ENCODE measurements at places on chromosomes 3 and 15.

GRCh38 chr3:63851287-63851686, 12.3 kb downstream of the THOC7 start:
- no peak for DNase-seq

DNA sequence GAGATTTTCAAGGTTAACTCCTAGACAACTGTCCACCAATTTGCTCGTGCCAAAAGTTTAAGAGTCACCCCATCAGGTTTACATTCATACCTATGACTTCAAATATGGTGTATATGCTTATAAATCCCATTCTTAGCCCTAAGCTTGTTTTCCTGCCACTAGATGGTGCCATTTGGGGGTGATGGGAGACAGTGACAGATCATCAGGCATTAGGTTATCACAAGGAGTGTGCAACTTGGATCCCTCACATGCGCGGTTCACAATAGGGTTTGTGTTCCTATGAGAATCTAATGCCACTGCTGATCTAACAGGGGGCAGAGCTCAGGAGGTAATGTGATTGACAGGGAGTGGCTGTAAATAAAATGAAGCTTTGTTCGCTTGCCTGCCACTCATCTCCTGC, 182.7 kb downstream of the CNTN6 start:
- no peak for DNase-seq

- no peak for DNase-seq
Observed at GRCh38 chr3:15347737-15348110, 15.3 kb upstream of the SH3BP5 start.

- DNase-seq, result no peak
Observed at GRCh38 chr3:188497021-188497420, 343.1 kb downstream of the LPP start.

- DNase-seq, result no peak
Observed at GRCh38 chr15:90106522-90107117, 4.4 kb upstream of the IDH2 start.

GRCh38 chr15:79265167-79265566, 17.4 kb upstream of the ANKRD34C start:
- no peak for DNase-seq

DNA sequence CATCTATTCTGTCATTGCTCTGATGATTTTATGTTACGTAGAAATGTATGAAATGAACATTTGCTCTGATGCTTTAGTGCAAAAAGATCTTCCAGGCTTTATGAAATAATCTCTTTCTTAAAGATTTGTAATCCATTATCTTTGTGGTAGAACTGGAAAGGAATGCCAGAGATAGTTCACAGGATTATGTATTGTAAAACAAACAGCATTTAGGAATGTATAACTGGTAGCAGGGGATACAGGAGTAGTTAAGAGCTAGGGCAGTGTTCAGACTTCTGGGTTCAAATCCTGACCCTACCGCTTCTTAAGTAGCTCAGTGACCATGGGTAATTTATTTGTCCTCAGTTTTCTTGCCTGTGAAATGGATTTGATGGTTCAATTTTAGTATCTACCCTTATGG, 429.8 kb upstream of the TPM1 start:
- no peak for DNase-seq

DNA sequence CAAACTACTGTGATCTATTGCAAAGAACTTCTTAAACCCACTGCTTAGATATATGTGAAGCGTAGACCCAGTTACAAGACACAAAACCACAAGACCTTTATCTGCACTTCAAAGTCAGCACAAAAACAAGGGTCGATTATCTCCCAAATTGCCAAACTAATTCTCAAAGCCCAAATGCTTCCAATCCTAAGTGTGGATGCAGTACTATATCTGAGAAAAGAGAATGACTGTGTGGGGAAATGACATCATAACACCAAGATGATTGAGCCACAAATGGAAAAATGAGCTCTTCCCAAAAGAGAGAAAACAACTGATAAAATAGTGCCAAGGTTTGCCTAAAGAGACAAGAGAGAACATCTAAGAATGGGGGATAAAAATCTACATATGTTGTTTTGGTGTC, 86.2 kb downstream of the MEIS2 start:
- DNase-seq, result no peak

DNA sequence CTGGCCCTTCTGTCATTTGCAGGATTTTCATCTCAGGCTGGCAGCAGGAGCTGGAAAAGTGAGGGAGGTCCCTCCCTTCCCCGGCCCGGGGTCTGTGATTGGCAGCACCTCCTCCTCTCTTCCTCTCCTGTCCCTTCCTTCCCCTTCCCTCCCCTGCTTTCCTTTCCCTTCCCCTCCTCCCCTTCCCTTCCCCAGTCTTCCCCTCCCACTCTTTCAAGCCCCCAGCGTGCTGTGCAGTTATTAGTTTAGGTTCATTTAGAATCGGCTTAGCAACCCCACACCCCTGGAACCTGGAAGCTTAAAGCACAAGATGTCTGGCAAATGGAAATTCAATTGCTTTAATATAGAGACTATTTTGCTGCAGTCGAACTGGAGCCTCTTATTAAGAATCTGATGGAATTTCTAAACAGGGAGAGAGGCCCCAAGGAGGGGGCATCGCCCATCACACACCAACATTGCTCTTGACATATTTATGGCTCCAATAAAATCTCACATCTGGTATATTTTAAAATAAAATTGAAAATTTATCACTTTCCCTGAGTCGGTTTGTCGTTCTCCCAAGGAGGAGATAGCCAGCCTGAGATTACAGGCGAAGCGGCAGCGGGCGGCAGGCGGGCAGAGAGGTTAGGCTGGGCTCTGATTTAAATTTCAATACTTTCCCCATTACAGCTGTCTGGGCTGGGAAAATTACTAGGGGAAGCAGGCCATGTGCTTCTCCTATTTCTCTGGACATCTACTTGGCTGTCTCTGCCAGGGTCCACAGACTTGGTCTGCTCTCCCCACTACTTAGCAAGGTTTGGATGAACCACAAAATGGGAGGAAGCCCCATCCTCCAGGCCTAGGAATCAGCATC, 98.9 kb downstream of the LINGO1 start:
- DNase-seq, result no peak

- DNase-seq, result no peak
Observed at GRCh38 chr15:101070502-101071273, 151.5 kb downstream of the LRRK1 start.

GRCh38 chr3:123340336-123340735, 108.6 kb downstream of the ADCY5 start:
- DNase-seq, result no peak

DNA sequence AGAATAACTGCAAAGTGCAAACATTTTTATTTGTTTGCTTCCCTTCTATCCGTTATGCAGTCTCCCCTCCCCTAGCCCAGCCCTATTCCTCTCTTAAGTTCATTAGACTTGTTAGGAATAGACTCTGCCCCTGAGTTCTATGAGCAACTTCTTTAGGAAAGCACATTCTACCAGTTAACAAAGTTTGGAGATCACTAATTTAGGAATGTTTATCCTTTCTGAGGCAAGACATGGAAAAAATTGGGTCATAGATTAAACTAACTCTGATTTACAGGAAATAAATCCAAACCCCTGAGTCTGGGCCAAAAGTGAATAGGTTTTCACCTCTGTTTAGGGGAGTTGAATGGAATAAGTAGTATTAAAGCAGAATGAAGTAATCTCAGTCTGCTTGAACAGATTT, 34.4 kb downstream of the C3orf80 start:
- DNase-seq, result no peak

- DNase-seq, result no peak
Observed at GRCh38 chr3:129312021-129312639, 33.5 kb downstream of the HMCES start.

DNA sequence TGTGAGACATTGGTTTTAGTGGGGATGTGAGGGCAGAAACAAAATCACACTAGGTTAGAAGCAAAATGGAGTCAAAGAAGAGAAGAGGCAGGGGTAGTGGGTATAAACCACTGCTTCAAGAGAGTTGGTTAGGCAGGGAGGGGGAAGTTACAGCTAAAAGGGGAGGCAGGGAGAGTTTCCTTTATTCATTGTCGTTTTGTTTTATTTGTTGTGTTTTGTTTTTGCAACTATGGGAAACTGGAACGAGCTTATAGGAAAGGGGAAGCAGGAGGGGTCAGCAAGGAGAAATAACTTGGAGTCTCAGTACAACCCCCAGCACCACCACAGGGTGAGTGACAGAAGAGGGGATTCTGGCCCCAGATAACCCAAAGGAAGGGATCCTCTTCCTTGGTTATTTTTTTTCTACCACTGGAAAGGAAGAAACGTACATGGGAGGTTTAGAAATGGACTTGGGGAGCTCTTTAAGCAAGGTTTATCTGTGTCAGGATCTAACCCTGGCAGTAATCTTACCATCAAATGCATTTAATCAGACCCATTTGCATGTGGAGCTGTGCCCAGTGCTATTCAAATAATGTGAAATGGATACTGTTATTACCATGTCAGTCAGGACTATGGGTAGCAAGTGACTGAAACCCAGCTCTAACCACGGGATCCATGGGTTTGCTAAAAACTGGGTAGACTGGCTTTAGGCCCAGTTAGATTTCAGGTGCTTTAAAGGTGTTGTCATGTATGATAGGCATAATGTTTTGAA, 68.7 kb downstream of the CCNL1 start:
- no peak for DNase-seq

GRCh38 chr3:135458541-135459322, 506.8 kb upstream of the PPP2R3A start:
- no peak for DNase-seq

DNA sequence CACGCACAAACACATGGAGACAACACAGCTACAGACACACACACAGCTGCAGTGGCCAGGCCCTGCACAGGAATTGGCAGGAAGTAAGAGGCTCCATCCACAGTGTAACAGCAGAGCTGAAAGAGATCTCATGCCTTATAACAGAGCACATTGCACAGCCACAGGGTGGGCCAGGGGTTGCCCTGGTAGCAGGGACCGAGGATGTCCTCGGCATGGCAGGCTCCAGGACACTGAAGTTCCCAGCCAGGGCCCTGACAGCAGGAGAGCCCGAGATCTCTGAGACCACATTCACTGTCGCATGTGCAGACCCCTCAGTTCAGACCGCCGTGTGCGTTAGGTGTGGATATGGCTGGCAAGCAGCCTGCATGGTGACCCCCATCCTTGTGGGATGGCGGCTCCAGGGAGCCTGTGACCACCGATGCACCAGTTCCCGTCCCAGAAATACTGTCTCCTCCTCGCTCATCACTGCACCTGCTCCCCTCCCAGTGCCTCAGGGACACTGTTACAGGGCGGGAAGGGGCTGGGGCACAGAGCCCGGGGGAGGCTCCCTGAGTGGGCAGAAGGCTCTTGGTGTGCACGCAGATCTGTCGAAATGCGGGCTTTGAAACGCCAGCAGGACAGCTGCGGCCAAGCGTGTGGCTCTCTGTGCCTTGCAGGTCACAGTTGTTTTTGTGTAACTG, 1.5 kb upstream of the OCA2 start:
- DNase-seq, result no peak

- DNase-seq, result peak; percentile 6
Observed at GRCh38 chr15:43748376-43748775, 2.1 kb downstream of the PDIA3 start.

- no peak for DNase-seq
Observed at GRCh38 chr15:29260896-29261295, 8.7 kb downstream of the NSMCE3 start.

DNA sequence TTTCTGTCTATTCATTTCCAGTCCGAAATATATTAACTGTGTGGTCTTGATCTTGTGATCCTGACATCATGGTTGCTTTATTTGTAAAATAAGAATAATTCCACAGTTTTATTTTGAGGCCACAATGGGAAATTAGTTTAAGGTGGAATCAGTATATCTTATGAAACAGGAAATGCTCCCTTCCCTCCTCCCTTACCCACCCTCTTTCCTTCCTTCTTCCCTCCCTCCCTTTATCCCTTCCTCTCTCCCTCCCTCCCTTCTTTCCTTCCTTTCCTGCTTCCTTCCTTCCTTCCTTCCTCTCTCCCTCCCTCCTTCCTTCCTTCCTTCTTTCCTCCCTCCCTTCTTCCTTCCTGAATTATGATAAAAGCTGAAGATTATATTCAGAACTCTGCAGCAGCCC, 452.3 kb downstream of the NAALADL2 start:
- no peak for DNase-seq

DNA sequence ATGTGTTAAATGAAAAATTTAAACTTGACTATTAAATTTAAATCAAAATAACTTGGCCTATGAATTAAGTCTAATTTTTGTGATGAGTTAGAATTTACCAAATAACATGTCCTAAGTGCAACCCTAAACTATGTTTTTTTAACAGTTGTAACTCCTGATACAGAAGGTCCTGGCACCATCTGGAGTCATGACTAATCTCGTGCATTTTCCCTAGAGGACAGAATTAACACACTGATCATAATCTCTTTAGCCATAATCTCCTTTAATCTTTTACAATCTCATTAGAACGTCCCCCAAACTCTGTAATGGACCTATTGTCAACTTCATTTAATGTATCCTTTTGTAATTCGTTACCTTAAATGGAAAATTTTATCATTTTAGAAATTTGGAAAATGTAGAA, 100.6 kb downstream of the SUCNR1 start:
- DNase-seq, result no peak

DNA sequence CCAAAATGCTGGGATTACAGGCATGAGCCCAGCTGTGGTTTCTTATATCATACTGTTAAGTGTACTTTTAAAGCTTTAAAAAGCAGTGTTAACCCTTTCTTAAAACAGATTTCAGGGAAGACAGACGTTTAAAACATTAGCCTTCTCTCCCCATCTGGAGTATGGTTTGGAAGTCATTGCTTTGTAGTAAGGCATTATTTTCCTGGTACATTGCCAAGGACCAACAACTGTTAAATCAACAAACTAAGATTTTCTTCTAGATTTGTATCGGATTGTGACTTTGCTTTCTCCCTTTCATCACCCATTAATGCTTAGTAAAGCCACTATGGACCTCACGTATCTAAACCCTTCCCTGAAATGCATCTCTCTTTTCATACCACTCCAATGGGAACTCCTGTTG, 50.5 kb downstream of the UBE2E1 start:
- no peak for DNase-seq

GRCh38 chr15:23823508-23823907, 136.4 kb upstream of the NDN start:
- DNase-seq, result no peak

- no peak for DNase-seq
Observed at GRCh38 chr3:145865399-145866018, 295.5 kb downstream of the PLOD2 start.

DNA sequence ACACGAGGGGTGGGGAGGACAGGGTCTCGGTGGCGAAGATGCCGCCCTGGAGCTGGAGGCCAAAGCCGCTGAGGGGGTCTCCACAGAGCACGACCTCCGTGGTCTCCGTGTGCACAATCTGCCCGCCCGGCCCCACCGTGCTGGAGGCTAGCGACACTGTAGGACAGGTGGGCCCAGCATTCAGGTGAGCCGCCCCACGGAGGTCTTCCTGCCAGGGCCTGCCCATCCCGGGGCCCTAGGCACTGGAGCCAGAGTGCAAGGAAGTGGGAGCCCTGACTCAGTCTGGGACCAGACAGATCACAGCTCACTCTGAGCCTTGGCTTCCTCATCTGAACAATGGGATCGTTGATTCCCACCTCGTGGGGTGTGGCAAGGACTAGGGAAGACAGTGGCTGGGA, 25.8 kb downstream of the GRIP2 start:
- no peak for DNase-seq

All from activated CD4-positive, alpha-beta T cell treated with anti-CD3 and anti-CD28 coated beads, Interleukin-2, amount 50 U/mL, for 24 hours (primary cell).